ENCODE measurements at places on chromosomes 2 and 18. TPM values are rescaled to one million over a fixed set of nuclear protein-coding genes. Genes with fewer than 3 reads are reported as not detected.

- no peak for DNase-seq
Observed at GRCh38 chr2:138676619-138677021, 103.6 kb downstream of the NXPH2 start.

- no peak for DNase-seq
Observed at GRCh38 chr18:10226971-10227370, 227.5 kb upstream of the APCDD1 start.

DNA sequence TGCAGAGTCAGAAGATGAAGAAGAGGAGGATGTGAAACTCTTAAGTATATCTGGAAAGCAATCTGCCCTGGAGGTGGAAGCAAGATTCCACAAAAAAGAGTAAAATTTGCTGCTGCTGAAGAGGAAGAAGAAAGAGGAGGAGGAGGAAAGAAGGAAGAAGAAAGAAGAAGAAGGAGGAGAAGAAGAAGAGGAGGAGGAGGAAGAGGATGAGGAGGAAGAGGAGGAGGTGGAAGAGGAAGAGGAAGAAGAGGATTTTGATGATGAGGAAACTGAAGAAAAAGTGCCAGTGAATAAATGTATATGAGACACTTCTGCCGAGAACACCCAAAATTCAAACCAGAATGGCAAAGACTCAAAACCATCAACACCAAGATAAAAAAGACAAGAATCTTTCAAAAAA, 20.9 kb upstream of the TAF4B start:
- no peak for DNase-seq

- no peak for DNase-seq
Observed at GRCh38 chr2:33391529-33392255, 84.8 kb upstream of the RASGRP3 start.

DNA sequence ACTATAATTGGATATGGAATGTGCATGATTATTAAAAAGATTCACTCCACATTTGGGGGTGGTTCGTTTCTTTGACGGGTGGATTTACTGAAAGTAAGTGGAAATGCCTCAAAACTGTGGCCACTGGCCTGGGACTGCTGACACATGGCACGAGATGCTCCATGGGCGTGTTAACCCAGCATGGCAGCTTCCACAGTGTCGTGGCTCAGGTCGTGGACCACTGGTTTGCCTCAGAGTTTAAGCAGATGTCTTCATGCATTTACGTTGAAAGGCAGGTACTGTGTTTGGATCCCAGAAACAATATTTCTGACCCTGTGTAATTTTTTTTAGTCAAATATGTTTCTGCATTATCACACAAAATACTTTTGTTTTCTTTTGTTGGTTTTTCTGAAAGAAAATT, 242.0 kb downstream of the GBX2 start:
- no peak for DNase-seq

DNA sequence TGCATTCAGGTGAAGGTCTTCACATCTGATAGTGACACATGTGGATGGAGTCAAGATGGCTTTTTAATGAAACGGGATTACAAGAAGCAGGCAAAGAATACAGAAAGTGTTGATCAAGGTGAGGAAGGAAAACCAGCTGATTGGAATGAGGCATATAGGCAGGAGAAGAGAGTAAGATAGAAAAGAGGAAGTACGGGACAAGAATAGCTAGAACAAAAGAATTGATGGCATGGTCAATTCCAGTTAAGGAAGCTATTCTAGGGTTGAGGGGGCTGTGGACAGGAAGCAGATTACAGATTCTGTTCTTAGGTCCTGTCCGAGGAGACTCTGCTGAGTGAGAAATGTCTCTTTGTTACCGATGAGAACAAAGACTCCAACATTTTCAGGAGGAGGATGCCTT, 13.2 kb upstream of the NCK2 start:
- DNase-seq: no peak

GRCh38 chr18:57084331-57085271, 62.3 kb upstream of the BOD1L2 start:
- no peak for DNase-seq

DNA sequence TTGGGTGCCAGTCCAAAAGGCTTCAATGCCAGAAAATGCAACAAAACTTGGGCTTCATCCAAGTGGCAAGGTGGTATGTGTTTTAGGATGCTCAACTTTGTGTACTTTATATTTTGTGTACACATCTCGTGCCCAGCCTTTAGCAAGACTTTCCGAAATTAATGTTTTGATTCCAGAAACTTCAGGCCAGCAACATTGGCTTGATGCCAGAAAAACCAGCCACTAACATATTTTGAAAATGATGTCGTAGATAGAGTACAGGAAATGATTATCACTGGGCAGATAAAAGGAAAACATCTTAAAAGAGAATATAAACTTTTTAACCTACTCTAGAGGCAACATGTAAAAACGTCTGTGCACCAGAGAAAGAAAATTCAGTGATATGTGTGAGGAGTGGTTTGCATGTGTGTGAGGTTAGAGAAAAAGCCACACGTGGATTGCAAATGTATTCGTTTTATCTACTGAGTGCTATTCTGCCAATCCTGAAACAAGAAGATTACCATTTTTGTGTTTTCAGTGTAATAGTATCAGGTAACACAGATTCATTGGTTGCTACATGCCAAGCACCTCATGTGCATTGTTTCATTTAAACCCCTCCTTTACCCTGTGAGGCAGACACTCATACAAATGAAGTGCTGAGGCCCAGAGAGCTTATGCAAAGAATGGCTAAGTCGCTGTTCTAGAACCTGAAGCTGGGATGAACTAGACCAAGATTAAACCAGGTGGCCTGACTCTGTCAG, 264.8 kb downstream of the C1D start:
- DNase-seq: no peak

GRCh38 chr2:239801404-239802184, 223.5 kb downstream of the NDUFA10 start:
- peak; percentile 23 for DNase-seq

DNA sequence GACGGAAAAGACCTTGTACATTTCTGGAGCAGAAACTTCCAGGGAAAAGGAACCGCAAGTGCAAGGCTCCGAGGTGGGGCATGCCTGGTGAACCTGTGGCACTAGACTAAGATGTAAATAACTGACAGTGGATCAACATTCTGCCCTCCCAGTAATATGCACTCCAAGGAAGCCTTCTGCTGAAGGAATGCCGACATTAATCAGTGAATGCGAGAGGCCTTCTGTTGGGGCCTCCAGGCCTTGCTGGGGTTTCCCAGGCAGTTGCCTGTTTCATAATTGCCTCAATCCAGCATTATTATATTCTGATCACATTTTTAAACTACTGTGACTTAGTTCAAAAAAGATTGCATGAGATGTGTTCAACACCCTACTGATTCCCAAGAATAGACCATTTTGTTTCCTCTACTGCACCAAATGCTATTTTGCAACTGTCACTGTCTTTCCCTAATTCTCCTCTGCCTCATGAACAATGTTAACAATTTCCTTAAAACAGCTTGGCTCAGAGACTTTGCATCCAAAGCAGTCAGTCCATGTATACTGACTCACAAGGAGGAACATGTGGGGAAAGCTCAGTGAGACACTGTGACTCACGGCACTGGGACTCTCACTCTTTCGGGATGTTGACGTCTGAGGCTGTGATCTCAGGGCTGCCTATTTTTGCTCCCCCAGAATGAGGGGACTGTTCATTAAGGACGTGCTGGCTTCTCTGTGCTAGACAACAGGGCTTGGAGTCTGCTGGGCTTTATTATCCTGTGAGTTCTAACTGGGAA, 10.5 kb upstream of the DSG2 start:
- DNase-seq: no peak

GRCh38 chr18:46832849-46833248, 76.0 kb upstream of the ST8SIA5 start:
- DNase-seq: no peak

DNA sequence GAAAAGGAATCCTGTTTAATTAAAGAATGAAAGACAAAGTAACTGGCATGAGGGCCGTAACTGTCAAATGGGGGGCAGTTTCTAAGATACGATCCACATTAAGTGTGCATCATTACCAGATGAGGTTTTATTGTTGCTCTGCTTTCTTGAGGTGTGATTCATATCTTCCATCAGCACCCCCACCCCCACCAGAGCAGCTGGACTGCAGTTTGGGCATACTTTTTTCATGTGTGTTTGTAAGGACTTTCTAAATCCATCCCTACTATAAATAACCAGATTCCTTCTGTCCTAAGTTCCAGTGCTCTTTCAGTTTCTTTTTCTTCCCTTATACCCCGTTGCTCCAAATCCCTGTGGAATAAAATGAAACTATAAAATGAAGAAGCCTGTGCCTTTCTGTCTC, 142.1 kb downstream of the CDCA7 start:
- no peak for DNase-seq

DNA sequence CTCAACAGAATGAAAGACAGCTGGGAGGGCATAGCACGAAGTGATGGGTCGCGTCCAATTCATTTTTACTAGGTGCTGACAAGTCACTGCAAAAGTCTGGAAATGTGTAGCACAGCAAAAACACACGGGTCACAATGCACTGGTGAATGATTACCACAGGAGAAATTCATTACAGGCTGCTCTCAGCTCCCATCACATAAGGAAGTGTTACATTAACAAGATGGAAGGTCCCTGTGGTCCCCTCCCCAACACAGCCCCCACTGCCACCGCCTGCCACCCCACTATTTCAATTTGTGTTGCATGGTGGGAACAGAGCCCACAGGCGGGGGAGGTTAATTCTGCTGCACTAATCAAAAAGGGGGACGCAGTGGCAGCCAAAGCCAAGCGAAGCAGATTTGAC, 122.8 kb downstream of the NRP2 start:
- DNase-seq: no peak

GRCh38 chr2:240136671-240137292, 677 bp upstream of the COPS9 start:
- DNase-seq: no peak

DNA sequence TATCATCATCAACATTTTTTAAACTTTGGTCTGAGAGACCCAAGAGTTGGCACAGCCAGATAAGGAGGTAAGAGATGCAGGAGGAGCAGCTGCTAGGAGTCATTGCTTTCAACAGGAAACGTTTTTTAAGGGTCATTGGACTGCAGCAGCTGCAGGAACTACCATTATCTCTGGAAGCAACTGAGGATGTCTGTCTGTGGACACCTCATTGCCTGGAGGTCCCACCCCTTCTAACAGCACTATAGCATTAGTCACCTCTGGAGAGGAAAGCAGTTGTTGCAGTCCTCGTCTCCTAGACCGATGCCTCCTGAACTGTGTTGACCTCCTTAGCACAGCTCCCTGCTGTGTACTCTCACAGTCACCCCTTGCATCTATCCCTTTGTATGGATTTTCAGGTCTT, 21.5 kb upstream of the FSHR start:
- no peak for DNase-seq

DNA sequence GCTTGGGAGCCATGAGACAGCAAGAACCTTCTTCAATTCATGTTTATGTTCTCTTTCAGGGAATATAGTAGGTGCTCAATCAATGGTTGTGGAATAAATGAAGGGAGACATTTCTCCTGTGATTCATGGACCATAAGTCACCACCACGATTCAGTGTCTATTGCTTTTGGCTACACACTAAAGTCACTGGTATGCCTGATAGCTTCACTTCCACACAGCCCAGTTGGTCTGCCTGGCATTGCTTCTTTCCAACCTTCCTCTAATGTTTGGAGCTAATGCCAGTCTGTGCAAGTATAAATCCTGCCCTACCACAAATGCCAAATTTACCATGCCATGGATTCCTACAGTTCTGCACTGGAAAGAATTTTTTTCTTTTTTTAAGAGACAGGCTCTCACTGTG, 1.3 kb upstream of the CXCR1 start:
- DNase-seq: no peak

DNA sequence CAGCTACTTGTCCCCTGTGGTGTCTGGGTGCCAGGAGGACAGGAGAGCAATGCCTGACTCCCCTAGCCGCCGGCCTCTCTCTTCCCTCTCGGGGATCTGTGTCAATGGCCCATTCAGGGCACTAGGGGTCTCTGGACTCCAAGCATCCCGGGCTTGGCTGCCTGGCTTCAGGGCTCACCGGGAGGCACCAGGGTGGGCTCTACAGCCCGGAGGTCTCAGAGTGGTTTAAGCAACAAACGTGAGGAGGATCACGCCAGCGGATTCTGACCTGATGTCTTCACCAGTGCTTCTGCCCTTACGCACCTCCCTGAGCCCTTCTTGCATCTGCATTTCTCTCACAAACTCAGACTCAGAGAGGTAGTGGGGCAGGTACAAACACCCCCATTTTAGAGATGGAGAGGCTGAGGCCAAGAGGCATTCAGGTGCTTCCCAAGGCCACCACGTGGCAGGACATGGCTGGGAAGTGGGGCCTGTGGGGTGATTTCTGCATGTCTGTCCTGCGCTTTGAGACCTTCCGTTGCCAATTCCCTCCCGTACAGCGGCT, 243.0 kb downstream of the CELF4 start:
- no peak for DNase-seq

DNA sequence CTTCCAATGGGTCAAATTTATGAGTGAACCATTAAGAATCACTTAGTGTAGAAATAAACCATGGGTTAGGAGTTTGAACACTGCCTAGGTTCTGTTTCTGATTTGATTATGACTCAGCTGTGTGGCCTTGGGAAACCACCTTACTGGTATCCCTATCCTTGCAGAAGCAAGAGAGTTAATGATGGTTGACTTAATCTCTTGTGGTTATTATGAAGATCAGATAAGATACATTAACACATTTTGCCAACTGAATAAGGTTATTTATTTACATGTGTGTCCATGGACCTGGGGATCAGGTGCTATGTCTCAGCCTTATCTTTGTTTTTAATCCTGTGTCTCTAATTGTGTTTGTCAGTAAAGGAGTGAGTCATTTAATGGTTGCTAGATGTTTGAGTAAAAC, 5.4 kb upstream of the KCNJ13 start:
- no peak for DNase-seq

DNA sequence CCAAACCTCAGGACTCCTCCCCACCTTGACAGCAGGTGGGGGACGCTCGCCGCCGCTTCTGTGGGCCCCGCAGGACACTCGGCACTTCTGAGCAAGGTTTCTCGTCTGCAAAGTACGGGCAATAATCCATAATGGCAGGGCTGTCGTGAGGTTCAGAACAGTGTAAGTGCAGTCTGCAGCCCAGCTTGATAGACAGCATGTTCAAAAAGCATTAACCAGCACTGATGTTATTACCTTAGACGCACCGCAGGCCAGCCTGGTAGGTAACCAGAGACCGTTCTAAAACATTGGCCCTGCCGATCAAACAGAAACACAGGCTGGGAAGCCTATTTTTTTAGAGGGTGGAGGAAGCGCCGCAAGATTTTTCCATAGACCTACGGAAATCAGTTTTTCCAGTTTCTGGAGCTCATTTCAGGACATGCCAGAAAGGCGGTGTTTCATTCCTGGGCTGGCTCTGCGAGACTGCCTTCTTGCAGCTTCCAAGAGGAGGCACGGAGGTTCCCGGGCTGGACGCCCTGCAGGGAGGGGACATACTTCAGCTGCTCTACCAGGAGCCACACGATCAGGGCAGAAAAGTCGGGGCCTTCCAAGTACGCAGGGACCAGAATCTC, 148.7 kb downstream of the TPO start:
- DNase-seq: no peak

- DNase-seq: no peak
Observed at GRCh38 chr2:208049441-208049840, 24.1 kb upstream of the PLEKHM3 start.

- no peak for DNase-seq
Observed at GRCh38 chr2:213227458-213227857, 56.8 kb upstream of the SPAG16 start.

Gene BOLL
- total RNA-seq: not detected

Gene ALPP
- 9.5 TPM for total RNA-seq

Gene SLC11A1
- 302 TPM for total RNA-seq

Gene NT5DC4
- total RNA-seq: not detected

Gene STARD6
- not detected for total RNA-seq

Gene NEU2
- total RNA-seq: not detected

Gene DSC2
- total RNA-seq: 17.2 TPM

Gene DLGAP1
- 5.4 TPM for total RNA-seq

Gene FSHR
- total RNA-seq: not detected

Gene RNASEH1
- 18.6 TPM for total RNA-seq

Gene VWC2L
- total RNA-seq: not detected

Gene RFX8
- total RNA-seq: not detected

Measured in upper lobe of right lung (tissue), 1 donor.